ENCODE measurements at places on chromosomes 7 and 10.
A peak's percentile ranks its signal among the peaks of the same experiment; 100 is the strongest.

GRCh38 chr10:43305876-43306275 is 39.0 kb upstream of the RASGEF1A start:
- no peak for DNase-seq

- no peak for DNase-seq
Measured at GRCh38 chr10:132107949-132108877, 42.5 kb downstream of the JAKMIP3 start.

DNA sequence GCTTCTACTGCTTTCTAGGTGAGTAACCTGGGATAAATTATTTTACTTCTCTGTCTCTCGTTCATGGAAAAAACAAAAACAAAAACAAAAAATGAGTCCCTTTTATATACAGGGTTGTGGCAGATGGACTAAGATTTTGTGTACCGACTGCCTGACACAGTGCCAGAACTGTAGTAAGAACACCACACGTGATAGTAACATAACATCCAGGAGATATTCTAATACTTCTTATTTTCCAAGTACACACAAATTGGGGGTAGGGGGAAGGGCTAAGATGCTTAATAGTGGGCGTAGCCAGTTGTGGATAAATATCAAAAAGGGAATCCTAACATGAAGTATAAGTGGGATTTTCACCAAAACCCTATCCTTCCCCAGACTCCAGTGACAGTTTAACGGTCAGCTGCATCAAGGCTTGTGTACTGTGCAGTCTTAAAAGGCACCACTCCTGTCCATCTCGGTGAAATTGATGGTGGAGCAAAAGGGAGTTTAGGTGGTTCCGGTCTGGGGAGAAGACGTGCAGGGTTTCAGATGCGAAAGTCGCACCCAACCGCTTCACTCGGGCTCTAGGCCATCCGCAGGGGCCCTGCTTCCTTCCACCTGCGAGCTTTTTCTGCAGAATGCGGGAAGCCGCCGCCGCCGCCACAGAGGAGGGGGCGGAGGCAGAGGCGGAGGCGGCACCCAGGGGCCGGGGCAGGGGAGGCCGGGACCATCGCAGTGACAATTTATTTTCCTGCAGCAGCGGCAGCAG is at the start of gene STAMBPL1:
Gene STAMBPL1, plus strand, starts transcription at position 712 of the 748 bp plus-strand sequence. CDS start 21,464 bp downstream, outside the sequence.
- DNase-seq, result peak; percentile 65

DNA sequence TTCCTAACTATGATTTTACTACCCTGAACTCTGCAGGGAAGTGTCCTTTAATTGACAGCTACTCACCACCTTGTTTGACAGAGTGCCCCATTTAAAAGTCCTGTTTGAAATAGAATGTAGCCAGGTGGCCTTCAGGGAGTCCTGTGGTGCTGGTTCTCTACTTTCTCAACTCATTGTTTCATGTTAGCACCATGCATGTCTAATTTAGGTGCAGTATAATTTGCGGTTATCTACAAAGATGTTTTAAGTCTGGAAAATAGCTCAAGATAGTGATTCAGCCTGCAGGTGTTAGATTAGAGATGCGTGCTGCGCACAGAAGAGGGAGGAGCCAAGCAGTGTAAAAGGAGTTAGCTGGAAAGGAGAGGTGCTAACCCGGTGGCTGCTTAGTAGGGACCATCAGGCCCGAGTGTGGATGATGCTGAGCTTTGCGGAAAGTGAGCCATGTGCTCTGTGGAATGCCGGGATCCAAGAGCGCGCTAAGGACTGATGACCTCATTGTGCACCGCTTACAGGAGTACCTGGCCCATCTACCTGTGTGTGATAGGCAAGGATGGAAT is 1.2 kb downstream of the CCM2 start:
- DNase-seq, result peak; percentile 68

- no peak for DNase-seq
Measured at GRCh38 chr10:46216003-46216634, 70.7 kb upstream of the ANTXRL start.

GRCh38 chr10:80281784-80282765 is 7.4 kb downstream of the MAT1A start:
- no peak for DNase-seq

DNA sequence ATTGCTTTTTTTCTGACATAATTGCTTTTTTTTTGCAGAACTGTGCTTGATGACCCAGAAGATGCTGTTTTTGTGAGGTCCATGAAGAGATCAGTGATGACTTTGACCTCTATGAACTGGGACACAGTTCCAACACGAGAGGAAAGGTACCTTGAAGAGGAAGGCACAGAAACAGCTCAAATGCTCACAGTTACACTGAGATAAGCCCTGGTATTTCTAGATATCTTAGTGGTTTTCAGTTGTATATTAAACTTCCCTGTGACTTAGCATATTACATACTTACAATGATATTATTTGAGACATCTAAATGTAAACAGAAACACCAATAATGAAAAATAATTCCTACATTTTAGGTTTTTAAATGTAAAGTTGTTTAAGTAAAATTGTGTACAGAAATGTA is 54.7 kb downstream of the LRRC72 start:
- DNase-seq, result no peak

DNA sequence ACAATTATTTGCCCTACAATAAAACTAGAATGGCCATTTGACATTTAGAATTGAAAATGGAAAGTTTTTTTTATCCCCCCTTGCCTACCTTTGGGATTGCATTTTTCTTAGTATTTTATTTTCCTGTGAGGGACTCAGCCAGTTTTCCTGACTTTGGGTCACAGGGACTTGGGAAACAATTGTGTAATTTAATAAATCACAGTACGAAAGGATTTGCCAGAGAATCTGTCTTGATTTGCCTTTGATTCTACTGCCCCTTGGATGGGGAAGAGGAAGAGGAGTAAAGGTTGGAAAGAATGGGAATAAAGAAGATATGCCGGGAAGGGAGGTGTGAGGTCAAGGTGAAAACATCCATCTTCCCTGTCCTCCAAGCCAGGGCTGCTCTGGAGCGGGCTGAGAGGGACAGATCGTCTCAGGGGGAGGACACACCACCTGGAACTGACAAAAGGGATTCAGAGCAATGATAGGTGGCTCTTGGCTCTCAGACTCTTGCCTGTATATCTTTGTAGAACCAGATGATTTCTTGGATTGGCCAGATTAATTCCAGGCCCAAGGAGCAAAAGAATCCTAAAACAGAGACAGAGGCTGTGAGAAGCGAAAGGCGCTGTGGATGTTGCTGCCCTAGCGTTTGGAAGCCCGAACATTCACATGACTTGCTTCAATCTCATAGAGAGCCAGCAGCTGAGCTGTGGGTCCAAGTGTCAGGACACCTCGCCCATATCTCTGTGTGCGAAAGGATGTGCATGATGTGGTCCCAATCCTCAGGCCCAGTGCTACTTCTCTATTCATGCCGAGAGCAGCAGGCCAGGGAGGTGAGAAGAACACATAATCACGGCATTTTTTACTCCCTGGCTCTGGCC is 50.3 kb upstream of the ZEB1 start:
- no peak for DNase-seq

DNA sequence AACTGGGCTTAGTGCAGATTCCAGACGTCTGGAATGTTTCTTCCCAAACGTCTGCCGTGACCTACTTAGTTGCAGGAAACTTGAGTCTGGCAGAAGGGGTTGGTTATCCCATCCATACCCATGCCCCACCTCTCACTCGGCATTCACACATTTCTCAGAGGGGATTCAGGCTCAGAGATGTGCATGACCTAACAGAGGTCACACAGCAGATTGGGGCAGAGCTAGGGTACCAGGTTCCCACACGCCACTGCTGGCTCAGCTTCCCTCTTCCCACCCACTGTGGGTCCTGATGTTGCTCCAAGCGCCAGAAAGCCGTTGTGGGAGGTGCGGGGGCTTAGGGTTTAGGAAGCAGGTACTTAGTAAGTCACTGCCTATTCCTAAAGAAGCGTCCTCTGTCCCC is 3.0 kb downstream of the UCMA start:
- DNase-seq, result no peak
